Activated T-cell treated with anti-CD3 and anti-CD28 coated beads for 1 hour (primary cell): ENCODE measurements at places on chromosomes 16 and 17.

DNA sequence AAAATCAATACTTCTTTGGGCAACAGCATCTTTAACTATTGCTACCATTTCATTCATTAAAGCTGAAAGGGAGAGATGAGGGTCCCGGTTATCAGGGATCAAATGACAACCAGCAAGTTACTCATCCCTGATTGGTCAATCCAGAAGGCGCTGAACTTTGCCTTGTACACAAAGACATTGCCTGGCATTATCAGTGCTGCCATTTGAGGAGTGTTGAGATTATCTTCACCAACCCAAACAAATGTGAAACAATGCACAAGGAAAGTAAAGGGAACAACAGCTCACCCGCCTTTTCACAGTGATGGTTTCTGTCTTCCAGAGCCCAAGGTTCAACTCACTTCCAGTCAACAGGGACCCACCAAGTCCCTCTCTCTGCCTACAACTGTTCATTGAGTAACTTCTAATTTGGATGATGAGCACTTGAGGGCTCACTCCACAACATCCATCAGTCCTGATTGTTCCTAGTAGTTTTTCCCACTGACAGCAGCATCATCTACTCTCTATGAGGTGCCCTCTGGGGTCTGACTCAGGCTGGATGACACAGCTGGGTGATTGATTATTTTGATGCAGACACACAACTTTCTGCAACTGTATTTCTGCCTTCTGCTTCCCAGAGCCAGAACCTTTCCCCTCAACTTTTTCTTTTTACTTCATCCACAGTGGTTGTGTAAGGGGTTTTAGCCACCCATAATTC lies 32.0 kb downstream of the LYRM9 start:
- no peak for DNase-seq

DNA sequence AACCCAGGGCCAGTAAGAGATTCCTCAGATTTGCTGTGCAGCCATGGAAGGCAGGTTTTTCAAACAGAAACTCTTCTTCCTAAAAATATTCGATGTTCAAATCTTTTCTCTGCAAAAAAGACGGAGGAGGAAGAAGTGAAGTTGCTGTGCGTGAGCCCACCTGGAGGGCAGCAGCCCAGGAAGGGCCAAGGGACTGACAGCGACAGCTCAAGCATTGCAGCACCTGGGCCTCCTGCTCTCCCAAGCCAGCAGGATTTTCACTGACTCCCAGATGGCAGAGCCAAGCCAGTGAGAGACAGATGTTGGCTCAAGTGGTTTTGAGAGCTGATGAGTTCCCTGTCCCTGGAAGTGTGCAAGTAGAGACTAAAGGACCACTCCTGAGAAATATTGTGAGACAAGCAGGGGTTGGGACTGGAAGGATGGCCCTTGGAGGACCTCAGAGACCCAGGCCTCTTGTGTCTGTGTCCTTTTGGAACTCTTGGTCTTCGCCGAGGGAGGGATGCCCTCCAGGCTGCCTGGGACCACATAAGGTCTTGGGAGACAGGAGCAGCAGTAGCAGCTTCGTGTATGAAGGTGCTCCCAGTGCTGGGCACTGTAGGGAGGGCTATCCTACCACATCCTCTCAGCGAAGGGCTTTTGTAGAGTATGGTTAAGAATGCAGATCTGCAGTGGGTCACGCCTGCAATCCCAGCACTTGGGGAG lies 29.3 kb upstream of the TNFRSF13B start:
- DNase-seq, result no peak

GRCh38 chr16:67144943-67145342 lies 5.9 kb downstream of the B3GNT9 start:
- DNase-seq, result no peak

DNA sequence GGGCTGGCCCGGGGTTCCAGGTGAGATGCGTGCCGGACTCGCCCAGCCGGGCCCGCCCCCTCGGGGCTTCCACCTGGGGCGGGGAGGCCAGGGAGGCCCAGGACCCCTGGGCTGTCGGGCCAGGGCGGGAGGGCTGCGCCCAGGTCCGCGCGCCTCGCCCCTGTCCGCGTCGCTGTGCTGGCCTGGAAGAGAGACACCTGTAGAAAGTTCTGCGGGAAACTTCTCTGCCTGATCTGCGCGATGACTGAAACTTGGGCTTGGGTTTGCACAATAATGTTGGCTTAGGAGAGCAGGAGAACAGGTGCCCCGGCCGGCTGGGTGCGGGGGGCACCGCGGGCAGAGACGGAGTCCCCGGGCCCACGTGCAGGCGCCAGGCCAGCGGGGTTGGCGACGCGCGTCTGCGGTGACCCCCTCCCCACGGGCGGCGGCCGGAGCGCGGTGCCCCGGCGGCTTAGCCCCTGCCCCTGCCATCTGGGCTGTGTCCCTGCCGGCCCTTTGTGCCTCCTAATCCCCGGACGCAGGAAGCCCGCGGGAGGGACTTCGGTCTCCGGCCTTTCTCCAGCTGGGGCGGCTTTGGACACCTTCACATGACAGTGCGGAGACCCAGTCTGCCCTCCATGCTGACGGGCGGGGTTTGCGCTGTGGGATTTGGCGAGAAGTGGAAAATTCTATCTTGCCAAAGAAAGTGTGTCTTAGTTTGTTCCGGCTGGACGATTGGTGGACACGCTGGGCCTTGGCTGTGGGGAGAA lies 483 bp downstream of the LLGL2 start:
- DNase-seq, result no peak

DNA sequence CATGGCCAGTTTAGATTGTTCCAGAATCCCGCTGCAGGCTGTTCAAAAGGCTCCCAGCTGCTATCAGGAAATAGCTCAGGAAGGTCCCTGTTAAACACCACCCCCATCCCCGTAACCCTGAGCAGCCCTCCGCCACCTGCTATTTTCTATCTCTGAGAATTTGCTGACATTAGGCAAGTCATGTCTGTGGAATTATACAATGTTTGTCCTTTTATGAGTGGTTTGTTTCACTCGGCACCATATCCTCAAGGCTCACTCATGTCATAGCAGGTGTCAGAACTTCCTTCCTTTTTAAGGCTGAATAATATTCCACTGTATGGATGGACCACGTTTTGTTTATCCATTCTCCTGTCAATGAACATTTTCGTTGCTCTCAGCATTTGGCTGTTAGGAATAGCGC lies 164.3 kb upstream of the FOXF1 start:
- no peak for DNase-seq

- no peak for DNase-seq
Measured at GRCh38 chr16:57343221-57343620, 15.4 kb upstream of the CCL22 start.

DNA sequence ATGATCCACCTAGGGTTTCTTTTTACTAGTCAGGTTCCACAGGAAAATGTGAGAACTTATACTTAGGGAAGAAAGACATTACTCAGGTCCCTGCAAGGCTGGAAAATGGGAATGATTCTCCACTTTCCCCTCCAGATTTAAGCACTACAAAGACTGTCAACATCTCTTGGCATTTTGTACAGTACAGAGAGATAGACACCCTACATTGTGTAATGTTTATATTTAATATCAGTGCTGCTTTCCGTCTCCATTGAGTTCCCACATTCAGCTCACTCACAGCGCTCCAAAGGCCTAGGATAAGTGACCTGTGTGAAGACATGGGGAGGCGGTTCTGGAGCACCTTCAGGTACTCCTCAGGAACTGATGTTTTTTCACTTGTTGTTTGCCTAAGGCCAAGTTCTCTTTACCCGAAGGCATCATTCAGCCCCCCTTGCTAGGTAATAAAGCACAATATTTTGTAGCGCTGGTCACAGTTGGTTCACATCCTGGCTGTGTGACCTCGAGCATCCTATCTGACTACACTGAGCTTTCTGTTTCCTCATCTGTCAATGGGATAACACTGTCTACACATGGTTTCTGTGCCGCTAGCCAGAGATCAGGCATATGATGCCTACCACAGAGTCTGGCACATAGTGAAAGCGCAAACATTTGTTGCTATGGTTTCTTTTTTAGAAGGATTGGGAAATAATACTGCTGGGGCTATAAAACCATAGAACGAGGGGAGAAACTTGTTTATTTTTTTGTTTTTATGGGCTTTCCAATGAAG lies 226.6 kb downstream of the ZFHX3 start:
- DNase-seq, result no peak

GRCh38 chr17:59435238-59435637 lies 103.8 kb downstream of the YPEL2 start:
- DNase-seq, result no peak

DNA sequence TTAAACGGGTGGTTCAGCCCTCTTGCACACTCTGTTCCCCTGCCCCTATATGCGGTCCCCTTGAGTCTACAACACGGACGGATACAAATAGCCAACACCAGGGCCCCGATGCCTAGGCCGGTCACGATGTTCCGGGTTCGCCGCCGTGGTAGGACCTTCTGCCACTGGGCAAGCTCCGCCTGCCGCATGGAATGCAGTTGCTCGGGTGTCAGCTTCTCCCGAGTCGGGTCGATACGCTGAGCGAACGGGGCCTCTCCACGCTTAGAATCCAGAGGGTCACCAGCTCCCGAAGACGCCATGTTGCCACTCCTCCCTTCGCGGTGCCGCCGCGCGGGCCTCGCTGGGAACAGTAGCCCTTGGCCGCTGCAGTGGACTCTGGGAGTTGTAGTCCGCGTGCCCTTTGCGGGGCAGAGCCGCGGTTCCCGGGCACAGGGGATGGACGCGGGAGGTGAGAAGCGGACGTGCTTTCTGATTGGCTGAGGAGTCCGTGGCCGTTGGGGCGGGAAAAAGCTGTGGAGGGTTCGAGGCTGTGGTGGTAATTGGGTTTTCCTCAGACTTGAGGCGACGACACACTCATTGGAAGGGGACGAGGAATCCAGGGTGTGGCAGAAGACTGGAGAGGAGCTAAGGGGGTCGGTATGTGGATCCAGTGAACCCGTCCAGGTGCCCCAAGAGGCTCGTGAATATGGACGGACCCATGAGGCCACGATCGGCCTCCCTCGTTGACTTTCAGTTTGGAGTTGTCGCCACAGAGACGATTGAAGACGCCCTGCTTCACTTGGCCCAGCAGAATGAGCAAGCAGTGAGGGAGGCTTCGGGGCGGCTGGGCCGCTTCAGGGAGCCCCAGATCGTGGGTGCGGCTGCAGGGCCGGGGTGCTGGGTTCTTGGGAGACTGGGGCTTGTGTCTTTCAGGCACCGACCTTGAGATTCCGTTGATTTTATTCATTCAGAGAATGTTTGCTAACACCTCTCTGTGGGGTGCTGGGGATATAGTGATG lies at the start of the genes CNTD1 and COA3:
Gene CNTD1, plus strand, starts transcription at position 479 of the 998 bp plus-strand sequence. Its CDS starts 207 bp downstream, at position 686.
Gene COA3, minus strand, starts transcription at position 322 of the 998 bp plus-strand sequence. Its CDS starts 23 bp downstream, at position 299.
- peak; percentile 61 for DNase-seq

DNA sequence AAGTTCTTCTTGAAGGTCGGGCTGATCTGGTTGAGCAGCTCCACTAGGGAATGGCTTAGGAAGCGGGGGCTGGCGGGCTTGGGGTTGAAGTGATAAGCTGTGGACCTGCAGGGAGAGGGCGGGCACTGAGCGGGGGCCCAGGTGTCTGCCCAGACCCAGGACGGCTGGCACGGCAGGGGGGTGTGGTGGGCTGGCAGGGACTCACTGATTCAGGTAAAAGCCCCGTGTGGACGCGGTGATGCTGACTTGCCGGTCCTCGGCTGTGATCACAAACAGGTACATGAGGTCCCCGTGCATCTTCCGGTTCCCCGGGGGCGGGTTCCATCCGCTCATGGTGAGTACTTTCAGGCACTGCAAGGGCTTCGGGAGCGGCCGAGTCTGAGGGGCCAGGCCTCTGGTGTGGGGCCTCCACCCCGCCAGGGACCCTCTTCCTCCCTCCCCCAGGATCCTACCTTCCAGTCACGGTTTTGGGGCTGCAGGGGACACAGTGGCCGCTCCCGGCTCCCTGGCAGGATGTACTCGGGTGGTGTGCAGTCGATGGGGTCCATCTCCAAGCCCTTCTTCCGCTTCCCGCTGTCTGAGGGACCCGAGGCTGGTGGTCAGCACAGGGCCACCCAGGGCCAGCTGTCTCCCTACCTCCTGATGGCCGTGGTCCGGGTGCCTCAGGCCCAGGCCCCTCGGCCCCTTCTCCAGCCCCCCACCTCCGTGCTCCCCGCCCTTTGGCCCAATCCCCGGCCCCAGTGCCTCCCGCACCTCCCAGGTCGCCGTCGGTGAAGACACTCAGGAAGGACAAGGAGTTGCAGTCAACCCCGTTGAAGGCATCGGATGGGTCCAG lies 10.2 kb downstream of the CLUH start:
- no peak for DNase-seq

GRCh38 chr16:81571592-81572385 lies 127.2 kb downstream of the CMIP start:
- DNase-seq, result no peak

GRCh38 chr17:3808701-3809100 lies 7.7 kb upstream of the ITGAE start:
- DNase-seq, result no peak

GRCh38 chr16:56300242-56300623 lies 108.9 kb downstream of the GNAO1 start:
- no peak for DNase-seq
